H4 (cell line): ENCODE measurements at places on chromosomes 5 and 9.

DNA sequence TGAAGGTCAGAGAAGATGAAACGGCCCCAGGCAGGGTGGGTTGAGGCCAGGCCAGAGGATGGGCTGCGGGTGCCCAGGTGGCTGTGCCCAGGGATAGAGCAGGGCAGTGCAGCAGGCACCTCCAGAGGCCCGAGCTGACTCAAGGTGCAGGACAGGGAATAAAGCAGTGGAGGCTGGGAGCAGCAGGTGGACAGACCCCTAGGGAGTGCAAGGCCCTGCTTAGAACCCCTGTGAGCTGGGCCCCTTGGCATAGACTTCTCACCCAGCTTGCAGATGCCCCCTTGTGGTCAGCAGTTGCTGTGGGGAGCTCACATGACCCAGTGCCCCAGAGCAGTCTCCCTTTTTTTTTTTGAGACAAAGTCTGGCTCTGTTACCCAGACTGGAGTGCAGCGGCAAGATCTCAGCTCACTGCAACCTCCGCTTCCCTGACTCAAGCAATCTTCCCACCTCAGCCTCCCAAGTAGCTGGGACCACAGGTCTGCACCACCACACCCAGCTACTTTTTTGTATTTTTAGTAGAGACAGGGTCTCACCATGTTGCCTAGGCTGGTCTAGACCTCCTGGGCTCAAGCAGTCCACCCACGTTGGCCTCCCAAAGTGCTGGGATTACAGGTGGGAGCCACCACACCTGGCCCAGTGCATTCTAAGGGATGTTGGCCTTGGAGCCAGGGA is 118.8 kb downstream of the WNK2 start:
- DNase-seq: peak; percentile 49

GRCh38 chr9:127541865-127542264 is 70.2 kb upstream of the STXBP1 start:
- no peak for DNase-seq

DNA sequence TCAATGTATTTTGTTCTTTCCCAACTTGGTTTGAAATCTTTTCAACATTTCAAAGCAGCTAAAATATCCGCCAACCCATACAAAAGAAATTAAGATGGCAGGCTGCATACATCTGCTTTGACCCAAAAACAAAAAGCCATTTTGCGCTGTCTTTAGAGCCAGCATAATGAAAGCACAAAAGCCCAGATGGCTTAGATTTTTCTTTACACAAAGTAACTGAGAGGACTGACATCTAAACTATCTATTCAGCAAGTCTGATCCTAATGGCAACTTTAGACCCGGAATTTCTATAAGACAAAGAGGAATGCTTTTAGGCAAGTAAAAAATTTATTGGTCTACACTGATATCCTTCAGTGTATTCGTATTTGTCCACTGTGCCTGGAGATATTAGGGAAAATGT is 86.3 kb downstream of the MYO10 start:
- no peak for DNase-seq

DNA sequence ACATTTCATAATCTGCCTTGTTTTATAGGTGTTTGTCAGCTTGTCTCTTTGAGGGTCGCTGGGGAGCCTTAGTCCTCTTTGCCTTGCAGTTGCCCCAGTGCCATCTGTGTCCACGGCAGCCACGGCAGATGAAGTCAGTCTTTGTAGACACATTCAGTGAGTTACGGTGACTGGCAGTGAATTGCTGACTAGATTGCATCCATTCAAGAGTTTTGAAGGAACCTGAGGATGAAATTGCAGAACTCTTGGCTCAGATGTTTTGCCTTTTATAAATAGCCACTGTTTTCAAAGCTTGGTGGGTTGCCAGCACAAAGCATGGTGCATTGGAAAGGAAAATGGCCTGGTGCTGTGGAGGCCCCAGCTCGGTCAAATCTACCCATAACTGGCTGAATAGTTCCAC is 125.6 kb downstream of the TRIO start:
- peak; percentile 35 for DNase-seq

GRCh38 chr9:79883073-79883645 is 311.4 kb downstream of the TLE4 start:
- DNase-seq: no peak

GRCh38 chr9:34557426-34558321 is 31.9 kb downstream of the CNTFR start:
- no peak for DNase-seq

GRCh38 chr5:67577424-67577823 is 380.8 kb upstream of the CD180 start:
- peak; percentile 29 for DNase-seq

DNA sequence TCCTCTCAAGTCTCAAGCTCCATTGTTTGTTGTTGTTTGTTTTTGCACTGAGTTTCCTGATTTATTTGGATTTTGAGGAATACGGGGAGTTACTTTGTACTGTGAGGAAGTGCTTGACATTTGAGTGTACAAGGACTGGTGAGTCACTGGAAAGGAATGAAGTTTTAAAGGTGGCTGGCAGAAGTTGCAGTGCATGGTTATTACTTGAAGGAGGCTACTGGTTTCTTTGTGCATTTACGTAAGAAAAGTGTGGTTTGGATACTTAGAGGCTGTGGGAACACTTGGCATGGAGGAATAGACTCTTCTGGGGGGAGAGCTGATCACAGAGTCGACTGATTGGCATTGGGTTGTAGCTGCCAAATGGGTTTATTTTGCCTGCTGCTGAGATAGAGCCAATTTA is 919.0 kb downstream of the TAF11L14 start:
- DNase-seq: peak; percentile 96

- DNase-seq: no peak
Observed at GRCh38 chr5:82419559-82420332, 141.6 kb upstream of the RPS23 start.

- DNase-seq: no peak
Observed at GRCh38 chr5:41808294-41808693, 61.9 kb downstream of the OXCT1 start.

DNA sequence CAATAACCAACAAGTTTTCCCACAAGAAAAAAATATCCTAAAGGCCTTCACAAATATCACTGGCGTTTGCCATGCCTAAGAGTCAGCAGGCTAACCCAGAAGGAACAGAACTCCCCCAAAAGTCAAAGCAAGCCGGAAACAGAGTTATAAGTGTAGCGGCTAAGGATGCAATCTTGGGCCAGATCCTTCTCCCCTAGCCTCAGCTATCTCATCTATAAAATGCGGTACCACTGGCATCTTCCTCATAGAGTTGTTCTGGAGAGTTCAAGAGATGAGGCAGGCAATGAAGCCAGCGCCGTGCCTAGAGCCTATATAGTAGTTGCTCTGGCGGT is 632 bp downstream of the DPM2 start:
- no peak for DNase-seq

DNA sequence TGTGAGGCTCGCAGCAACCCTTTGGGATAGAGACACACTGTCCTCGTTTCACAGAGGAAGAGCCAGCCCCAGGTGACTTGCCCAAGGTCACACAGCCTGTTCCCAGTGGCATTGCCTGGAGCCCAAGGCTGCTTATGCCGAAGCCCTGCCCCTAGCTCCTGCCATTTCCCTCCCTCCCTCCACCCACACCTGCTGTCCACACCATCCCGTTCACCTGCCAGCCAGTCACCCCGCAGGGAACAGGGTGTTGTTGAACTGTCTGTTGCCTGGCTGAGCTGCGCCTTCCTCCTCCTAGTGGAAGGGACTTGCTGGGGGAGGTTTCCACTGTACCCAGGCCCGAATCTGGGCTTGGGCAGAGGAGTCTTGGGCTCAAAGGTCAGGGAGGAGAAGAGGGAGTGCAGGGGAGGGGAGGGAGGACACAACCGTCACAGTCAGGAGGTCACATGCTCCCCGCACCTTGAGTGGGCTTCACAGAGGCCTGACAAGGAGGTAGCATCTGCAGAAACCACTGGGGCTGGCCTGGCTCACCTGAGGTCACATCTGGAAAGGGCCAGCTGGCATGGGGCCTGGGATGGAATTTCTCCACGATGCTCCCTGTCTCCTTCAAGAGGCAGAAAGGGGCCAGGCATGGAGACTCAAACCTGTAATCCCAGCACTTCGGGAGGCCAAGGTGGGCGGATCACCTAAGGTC is 6.3 kb downstream of the TTC16 start:
- no peak for DNase-seq

DNA sequence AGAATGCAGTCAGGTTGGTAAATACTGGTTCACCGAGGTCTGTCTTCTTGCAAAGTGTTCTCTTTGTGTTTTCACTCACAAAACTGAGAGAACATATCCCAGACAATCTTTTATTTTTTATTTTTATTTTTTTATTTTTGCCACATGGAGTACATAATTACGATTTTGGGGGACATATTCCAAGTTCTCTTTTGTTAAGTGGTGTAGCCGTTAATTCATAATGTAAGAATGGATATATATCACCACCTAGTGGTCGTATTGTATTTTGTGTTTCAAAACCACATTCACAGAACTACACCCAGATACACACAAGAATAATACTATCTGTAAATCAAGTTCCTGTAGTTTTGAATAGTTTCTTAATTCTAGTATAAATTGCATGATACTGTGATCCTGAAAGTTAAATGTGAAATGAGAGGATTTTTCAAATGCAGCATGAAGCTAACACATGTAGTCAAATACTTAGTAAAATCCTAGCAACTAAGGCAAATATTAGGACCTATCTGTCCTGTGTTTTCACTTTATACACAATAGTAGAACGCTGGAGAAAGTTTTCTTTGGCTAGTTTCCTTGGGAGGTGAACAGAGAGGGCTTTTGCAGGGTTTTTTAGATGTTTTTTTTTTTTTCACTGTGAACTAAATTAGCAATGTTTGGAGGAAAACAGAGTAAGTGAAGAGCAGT is 92.7 kb downstream of the VCAN start:
- DNase-seq: peak; percentile 43

DNA sequence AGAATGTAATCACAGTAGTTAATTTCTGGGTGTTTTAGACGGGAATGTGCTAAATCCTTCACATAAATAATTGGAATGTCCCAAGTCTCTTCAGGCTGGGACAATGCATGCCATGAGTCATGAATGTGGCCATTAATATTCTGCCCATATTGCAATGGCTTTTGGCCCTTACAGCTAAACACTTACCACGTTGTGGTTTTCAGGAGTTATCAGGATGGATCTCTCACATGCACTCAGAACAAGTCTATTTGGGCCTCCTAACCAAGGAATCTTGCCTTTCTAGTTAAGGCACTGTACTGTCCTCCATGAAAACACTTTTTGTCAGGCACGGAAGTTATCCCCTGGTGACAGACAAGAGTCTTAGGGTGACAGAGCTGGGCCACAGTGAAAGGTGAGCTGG is 32.7 kb downstream of the PKD2L2 start:
- DNase-seq: peak; percentile 46

- no peak for DNase-seq
Observed at GRCh38 chr9:134940236-134941208, 22.8 kb upstream of the FCN1 start.

GRCh38 chr5:56037531-56038010 is 42.8 kb upstream of the IL6ST start:
- DNase-seq: no peak

- no peak for DNase-seq
Observed at GRCh38 chr9:78393340-78393739, 96.4 kb downstream of the PSAT1 start.

- no peak for DNase-seq
Observed at GRCh38 chr5:1727571-1727970, 72.1 kb downstream of the MRPL36 start.

DNA sequence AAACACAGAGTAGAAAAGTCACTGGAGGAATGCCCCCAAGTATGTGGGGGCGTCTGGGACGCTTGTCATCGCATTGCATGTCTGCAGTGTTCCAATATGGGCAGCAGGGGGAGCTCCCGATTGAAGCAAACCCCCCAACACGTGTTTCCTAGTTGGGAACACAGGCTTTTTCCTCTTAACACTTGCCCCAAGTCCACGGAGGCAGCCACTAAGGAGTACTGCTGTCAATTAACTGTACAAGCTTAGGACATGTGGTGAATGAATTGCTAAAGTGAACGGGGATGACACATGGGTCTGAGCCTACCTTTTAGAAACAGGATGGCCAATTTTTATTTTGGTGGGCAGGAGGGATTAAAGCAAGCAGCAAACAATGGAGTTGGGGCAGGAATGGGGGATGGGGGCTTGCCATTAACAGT is 2.2 kb downstream of the GABRB2 start:
- peak; percentile 41 for DNase-seq

- DNase-seq: no peak
Observed at GRCh38 chr5:175617447-175617846, 40.4 kb upstream of the HRH2 start.

- no peak for DNase-seq
Observed at GRCh38 chr9:131001990-131002389, 7.0 kb upstream of the LAMC3 start.

- DNase-seq: no peak
Observed at GRCh38 chr9:35537913-35538312, 48.0 kb downstream of the RUSC2 start.

GRCh38 chr9:4555236-4555635 is 65.0 kb downstream of the SLC1A1 start:
- peak; percentile 30 for DNase-seq

GRCh38 chr5:179054036-179054785 is 6.0 kb upstream of the ZNF354C start:
- peak; percentile 44 for DNase-seq

- DNase-seq: peak; percentile 30
Observed at GRCh38 chr5:111278858-111279504, 54.8 kb downstream of the CAMK4 start.

DNA sequence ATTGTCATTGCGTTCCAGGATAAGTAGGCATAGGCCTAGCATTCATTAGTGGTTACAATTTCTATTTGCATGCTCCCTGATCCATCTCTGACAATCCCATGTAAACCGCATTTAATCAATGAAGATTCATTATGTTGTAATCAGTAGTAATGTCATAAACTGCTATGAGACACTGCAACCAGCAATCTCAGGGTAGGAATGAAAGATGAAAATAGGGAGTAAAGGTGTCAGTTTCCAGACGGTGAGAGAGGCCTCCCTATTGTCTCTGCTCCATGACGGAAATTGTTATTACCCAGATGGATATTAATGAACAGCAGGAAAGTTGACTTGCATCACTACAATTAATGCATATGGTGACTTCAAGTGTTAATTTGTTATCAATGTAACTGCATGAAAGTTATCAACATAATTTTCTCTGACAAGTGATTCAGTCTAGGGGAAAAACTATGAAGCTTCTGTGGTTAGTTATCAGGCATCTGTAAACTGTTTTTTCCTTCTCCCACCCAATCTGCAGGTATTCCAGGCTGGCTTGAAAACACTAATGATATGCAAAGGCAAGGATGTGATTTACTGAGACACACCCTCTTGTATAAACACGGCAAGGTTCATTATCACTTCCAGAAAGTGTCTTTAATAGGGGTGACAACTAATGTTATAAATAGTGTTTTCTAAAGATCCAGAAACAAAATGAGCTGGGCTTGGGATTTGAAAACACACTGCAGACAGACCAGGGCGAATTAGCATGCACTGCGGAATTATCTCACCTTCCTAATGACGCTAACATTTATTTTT is 73.5 kb downstream of the ZNF622 start:
- DNase-seq: no peak

GRCh38 chr9:5838884-5839571 is 6.1 kb upstream of the ERMP1 start:
- peak; percentile 21 for DNase-seq
